ENCODE measurements at places on chromosomes 7 and 10. TPM values are rescaled to one million over a fixed set of nuclear protein-coding genes. Genes with fewer than 3 reads are reported as not detected.

Gene GPR37
- total RNA-seq: not detected

Gene METTL27
- total RNA-seq: 3.7 TPM

Gene MSMB
- total RNA-seq: not detected

Gene STAG3
- total RNA-seq: 12.9 TPM

Gene NKX1-2
- not detected for total RNA-seq

Gene HMX2
- total RNA-seq: not detected

Gene COL1A2
- 0.08 TPM for total RNA-seq

DNA sequence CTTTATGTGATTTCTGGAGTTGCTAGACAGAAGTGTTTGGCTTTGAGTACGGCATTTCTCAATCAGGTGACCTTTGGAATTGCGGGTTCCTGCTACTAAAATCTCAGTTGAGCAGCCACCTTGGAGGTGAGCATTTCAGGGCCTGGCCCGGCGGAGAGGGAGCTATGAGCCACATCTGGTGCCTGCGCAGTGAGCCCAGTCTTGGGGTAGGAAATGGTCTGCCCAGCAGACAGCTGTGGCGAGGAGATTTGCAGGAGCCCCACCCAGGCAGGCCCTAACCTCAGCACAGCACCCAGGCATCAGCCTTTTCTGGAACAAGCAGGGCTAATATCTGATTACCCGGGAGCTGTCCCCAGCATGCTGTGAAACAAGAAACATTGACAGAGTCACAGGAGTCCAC, 547.9 kb upstream of the FOXK1 start:
- H3K4me3 ChIP-seq: no peak overlapping the region
- DNase-seq: no peak
- H3K27me3 ChIP-seq: no peaks in the 10 kb centered on the region
- no peaks in the 10 kb centered on the region for H3K4me1 ChIP-seq
- H3K36me3 ChIP-seq: no peaks in the 10 kb centered on the region

DNA sequence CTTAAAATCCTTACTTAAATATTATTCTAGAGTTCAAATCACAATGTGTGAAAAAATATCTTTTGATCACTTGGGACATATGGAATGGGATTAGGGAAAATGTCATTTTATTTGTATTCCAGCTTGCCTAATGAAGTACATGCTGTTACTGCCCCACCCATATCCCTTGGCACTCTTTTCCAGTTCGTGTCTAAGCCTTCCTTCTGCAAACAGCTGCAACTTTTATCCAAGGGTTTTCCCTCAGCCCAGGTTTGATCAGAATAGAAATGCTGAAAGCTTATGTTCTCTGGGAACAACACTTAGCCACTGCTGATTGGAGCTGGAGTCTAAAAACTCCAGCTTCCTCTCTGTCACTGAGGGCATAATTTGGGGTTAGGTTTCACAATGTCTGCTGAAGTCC, 214.1 kb upstream of the FAM3C start:
- H3K4me3 ChIP-seq: no peak overlapping the region
- no peaks in the 10 kb centered on the region for H3K27me3 ChIP-seq
- no peak for DNase-seq
- H3K4me1 ChIP-seq: no peaks in the 10 kb centered on the region

GRCh38 chr7:28865601-28866144, 92.5 kb downstream of the TRIL start:
- H3K4me3 ChIP-seq: no peak overlapping the region
- no peaks in the 10 kb centered on the region for H3K36me3 ChIP-seq
- peaks cover 9% of the 10 kb centered on the region for H3K27me3 ChIP-seq
- no peak overlapping the region for H3K27ac ChIP-seq
- no peaks in the 10 kb centered on the region for H3K4me1 ChIP-seq

- H3K4me1 ChIP-seq: no peaks in the 10 kb centered on the region
- no peak overlapping the region for H3K4me3 ChIP-seq
- DNase-seq: no peak
Measured at GRCh38 chr10:77317221-77317620, 320.4 kb downstream of the KCNMA1 start.

GRCh38 chr7:143499743-143500348, 22.2 kb downstream of the TAS2R41 start:
- no peak for DNase-seq
- H3K27ac ChIP-seq: no peak overlapping the region
- H3K27me3 ChIP-seq: no peaks in the 10 kb centered on the region
- H3K36me3 ChIP-seq: no peaks in the 10 kb centered on the region
- H3K4me1 ChIP-seq: no peaks in the 10 kb centered on the region

DNA sequence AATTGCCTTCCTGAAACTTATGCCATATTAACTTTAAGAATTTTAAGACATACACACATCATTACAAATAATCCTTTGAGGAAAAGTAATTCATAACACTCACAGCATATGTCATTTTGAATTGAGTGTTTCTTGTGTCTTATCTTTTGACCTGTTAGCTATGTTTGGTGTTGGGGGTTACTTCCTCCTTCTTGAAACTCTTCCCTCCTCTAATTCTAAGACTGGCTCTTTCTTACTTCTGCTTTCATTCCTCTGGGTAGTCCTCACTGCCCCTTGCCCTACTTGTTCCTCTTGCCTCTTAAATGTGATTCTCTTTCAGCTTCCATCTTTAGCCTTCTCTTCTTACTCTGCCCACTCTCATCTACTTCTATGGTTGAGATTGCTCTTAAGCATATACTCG, 28.3 kb upstream of the PIP4K2A start:
- H3K36me3 ChIP-seq: no peaks in the 10 kb centered on the region
- H3K4me3 ChIP-seq: no peak overlapping the region
- H3K4me1 ChIP-seq: no peaks in the 10 kb centered on the region
- H3K27me3 ChIP-seq: peaks cover 2% of the 10 kb centered on the region
- DNase-seq: no peak

- no peak overlapping the region for H3K4me3 ChIP-seq
- no peak for DNase-seq
- H3K27ac ChIP-seq: no peak overlapping the region
- H3K4me1 ChIP-seq: no peaks in the 10 kb centered on the region
Measured at GRCh38 chr7:85833066-85833465, 646.2 kb upstream of the SEMA3D start.

DNA sequence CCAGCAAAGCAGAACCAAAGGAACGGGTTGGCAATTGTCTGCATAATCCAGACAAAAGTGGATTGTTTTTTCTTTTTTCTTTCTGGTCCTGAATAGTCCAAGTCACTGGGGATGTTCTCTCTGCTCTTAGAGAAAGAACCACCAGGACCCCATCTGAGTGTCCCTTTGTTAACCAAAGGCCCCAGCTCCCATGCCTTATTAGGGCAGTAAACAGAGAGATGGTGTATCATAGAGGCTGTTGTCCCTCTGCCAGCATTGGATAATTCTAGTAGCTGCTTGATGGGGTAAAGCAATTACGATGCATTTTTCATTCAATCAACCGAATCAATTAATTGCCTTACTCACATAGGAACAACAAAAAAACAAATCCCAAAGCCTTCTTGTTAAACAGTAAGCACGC, 213.0 kb downstream of the BUB3 start:
- H3K4me3 ChIP-seq: no peak overlapping the region
- no peak overlapping the region for H3K27ac ChIP-seq
- H3K36me3 ChIP-seq: no peaks in the 10 kb centered on the region
- no peak for DNase-seq

DNA sequence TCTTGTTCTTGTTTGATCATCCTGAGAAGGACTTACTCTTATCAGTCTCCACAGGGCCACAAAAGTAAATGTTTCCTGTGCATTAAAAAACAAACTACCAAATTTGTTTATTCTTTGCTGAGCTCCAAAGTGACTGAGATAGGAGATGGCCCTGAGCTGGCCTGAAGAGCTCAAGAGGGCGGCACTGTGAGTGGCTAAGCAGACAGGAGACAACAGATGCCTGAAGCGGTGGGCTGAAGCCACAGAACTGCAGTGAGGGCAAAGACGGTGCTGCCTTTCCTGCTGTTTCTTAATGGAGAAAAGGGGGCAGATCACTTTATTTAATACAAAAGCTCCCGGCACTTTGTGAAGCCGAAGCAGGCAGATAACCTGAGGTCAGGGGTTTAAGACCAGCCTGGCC, 379.6 kb downstream of the ARL4A start:
- no peaks in the 10 kb centered on the region for H3K36me3 ChIP-seq
- peaks cover 2% of the 10 kb centered on the region for H3K27me3 ChIP-seq
- H3K4me3 ChIP-seq: no peak overlapping the region

DNA sequence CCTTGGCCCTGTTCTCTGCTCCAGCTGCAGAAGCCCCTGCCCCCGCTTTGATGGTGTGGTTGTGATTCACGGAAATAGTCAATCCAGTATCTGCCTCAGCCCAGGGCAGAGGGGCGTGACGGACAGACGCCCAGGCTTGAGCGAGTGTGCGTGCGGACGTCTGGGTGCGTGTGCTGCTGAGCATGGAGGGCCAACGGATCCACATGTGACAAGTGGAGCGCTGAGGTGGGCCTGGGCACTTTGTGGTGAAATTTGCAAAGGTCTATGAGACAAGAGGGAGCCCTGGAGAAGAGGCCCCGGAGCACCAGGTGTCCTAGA, 94.4 kb downstream of the WDR37 start:
- no peak overlapping the region for H3K4me3 ChIP-seq
- no peaks in the 10 kb centered on the region for H3K36me3 ChIP-seq
- H3K4me1 ChIP-seq: peaks cover 11% of the 10 kb centered on the region
- no peak overlapping the region for H3K27ac ChIP-seq
